ENCODE measurements at places on chromosomes 13 and 19.

GRCh38 chr19:4390567-4391305, 9.6 kb downstream of the SH3GL1 start:
- peaks cover 28% of the 10 kb centered on the region for H3K4me1 ChIP-seq
- H3K36me3 ChIP-seq, result peaks cover 2% of the 10 kb centered on the region
- no peaks in the 10 kb centered on the region for H3K27me3 ChIP-seq
- peak overlapping the region; percentile 14 for H3K4me3 ChIP-seq
- no peak for DNase-seq

DNA sequence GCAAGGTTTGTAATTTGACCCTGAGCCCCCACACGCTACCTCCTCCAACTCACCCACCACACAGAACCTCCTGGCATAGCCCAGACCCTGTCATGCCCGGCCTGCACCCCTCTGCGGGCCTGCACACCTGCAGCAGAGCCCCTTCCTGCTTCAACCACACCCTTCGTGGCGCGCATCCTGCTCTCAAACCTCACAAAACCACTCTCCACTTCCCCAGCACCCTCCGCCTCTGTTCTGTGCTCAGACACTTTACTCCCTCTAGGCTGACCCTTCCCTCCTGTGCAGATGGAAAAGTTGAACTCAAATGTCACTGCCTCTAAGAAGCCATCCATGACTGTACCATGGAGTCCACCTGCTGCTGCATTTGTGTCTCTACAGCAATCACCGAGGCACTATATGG, 28.5 kb downstream of the FAAP24 start:
- DNase-seq, result no peak
- peaks cover 34% of the 10 kb centered on the region for H3K36me3 ChIP-seq
- no peaks in the 10 kb centered on the region for H3K27me3 ChIP-seq
- no peak overlapping the region for H3K27ac ChIP-seq

- H3K36me3 ChIP-seq, result peaks cover 2% of the 10 kb centered on the region
- H3K27ac ChIP-seq, result peak overlapping the region; percentile 88
- DNase-seq, result no peak
- H3K27me3 ChIP-seq, result no peaks in the 10 kb centered on the region
- peaks cover 7% of the 10 kb centered on the region for H3K4me1 ChIP-seq
- peak overlapping the region; percentile 82 for H3K4me3 ChIP-seq
Observed at GRCh38 chr19:2049741-2050348, 1.2 kb downstream of the MKNK2 start.

DNA sequence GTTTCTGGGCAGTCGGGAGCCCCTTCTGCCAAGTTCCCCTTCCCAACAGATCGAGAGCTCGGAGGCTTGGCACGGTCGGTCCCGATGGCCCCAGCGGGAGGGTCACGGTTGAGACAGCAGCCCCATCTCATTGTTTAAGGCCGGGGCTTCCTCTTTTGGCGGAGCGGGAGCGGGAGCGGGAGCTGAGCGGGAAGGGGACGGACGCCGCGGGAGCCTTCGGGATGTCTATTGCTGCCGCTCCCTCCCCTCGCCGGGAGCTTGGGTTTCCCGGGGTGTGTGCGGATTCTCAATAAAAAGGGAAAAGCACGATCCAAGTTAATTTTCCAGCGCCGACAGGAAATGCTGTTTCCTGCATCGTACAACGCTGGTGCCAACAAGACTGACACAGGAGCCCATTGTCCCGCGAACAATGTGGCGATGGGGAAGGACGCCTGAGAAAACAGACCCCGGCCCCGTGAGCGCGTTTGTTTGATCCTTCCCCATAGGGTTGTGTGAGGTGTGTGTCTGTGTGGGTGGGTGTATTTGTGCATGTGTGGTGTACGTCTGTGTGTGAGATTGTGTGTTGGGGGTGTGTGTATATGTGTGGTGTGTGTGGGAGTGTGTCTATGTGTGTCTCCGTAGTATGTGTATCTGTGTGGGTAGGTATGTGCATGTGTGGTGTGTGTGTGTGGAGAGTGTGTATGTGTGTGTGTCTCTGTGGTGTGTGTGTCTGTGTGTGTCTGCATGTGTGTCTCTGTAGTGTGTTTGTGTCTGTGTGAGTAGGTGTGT, 36.3 kb upstream of the FLT1 start:
- no peak overlapping the region for H3K27ac ChIP-seq
- no peaks in the 10 kb centered on the region for H3K36me3 ChIP-seq
- H3K27me3 ChIP-seq, result peaks cover 37% of the 10 kb centered on the region
- peaks cover 8% of the 10 kb centered on the region for H3K4me1 ChIP-seq

GRCh38 chr19:4744451-4745174, 21.0 kb upstream of the DPP9 start:
- H3K27ac ChIP-seq, result no peak overlapping the region
- H3K4me3 ChIP-seq, result no peak overlapping the region
- no peak for DNase-seq
- peaks cover 3% of the 10 kb centered on the region for H3K4me1 ChIP-seq
- peaks cover 33% of the 10 kb centered on the region for H3K27me3 ChIP-seq
- no peaks in the 10 kb centered on the region for H3K36me3 ChIP-seq

Data from progenitor cell of endocrine pancreas (in vitro differentiated cells).